ENCODE measurements at places on chromosomes 1 and 21.

- DNase-seq: no peak
These were observed 15.1 kb upstream of the PLA2G2E start for GRCh38 chr1:19938472-19938871.

GRCh38 chr1:228664399-228664914 is 70.8 kb upstream of the RHOU start:
- DNase-seq: peak; percentile 69

GRCh38 chr1:112322983-112323678 is 72.9 kb upstream of the CTTNBP2NL start:
- no peak for DNase-seq

- peak; percentile 38 for DNase-seq
These were observed 645 bp downstream of the ATP6V0B start for GRCh38 chr1:43975249-43975961.

DNA sequence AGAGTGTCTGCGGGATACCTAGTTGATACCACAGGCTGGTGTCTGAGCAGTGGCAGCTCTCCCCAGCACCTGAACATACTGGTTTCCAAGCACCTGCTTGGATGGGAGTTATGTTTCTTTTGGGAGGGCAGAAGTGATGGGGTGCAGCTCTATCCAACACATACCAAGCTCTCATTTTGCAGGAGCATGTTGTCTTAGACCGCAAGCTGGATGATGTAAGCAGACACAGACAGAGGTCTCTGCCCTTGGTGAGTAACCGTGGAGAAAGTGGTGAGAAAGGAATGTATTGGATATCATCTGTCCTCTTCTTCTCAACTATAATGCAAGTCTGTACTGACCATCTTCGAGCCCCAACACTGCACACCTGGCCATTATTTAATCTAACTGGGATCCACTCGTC is 37.4 kb downstream of the ZNF496 start:
- peak; percentile 51 for DNase-seq

- no peak for DNase-seq
These were observed 150.5 kb downstream of the RPS6KC1 start for GRCh38 chr1:213201380-213202155.

GRCh38 chr21:44800103-44800502 is 1.5 kb downstream of the UBE2G2 start:
- peak; percentile 40 for DNase-seq

GRCh38 chr1:3611170-3612019 is at the start of gene MEGF6:
Gene MEGF6, minus strand, starts transcription at chr1:3611508. Its CDS starts 240 bp downstream, at chr1:3611268.
- peak; percentile 62 for DNase-seq

GRCh38 chr1:218135371-218135770 is 149.7 kb upstream of the RRP15 start:
- DNase-seq: no peak

DNA sequence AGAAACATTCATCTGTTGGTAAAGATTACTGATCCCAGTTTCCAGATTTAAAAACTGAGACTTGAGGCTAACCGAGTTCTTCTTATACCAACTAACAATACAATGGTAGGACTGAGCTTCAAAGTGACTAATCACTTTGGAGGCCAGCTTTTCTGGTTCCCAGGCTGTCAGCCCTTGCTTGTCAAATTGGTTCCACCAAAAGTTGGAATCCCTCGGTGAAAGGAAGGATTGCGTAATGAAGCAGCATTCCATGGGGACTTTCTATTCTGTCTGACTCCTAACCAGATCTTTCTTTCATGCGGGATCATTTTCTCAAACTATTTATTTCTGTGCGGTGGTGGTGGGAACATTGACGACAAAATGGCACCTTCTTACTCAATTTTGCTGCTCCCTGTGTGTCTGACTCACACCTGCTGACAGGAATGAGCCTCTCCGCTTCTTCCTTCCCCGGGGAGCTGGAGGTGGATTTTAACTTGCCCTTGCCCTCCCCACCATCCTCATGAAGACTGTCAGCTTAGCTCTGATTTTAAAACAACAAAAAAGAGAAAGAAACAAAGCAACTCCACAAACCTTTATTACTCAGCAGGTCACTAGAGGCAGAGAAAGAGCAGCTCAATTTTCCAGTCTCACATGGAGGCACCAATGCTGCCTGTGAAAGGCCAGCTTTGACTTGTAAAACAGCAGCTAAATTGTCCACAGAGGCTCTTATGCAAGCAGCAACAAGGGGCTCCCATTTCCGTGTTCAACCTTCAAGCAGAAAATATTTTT is 32.9 kb upstream of the RASAL2 start:
- DNase-seq: peak; percentile 74

GRCh38 chr1:179077396-179077795 is 4.5 kb upstream of the TOR3A start:
- DNase-seq: peak; percentile 44

GRCh38 chr1:170692866-170693575 is 29.1 kb downstream of the PRRX1 start:
- DNase-seq: peak; percentile 57

DNA sequence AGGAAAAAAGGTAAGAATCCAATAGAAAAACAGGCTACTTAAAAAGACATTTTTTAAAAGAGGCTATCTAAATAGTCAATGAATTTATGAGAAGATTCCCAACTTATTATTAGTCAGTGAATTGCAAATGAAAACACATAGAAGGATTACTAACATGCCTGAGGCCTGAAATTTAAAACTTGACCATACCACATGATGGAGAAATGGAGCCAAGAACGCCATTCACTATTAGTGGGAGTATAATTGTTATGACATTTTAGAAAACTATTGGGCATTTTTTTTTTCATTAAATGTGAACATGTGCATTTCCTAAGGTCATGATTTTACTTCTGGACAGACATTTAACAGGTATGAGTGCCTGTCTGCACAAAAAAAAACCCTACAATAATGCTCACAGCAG is 24.8 kb upstream of the OR2B11 start:
- no peak for DNase-seq

DNA sequence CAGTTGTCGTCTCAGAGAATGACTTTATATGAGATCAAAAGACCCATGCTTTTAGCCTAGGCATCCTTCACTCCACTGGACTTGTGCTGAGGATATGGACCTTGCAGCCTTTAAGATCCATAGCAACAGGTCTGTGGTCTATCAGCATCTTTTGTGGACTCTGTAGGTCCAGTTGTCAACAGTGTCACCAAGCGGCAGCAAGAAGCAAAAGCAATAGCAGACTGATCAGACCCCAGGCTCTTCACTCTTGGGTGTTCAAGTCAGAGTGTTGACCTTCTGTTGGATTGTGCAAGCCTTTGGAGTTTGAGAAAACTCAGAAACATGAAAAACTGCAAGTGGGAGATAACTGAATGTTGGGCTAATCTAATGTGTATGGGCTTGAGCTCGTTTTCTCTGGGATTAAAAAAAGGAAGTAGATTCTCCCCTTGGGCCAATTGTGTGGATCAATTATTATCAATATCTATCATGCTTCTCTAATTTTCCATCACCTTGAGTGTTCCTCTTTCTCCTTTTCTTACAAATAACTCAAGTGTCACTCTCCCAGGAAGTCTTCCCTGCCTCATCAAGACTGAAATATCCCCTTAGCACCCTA is 144.2 kb downstream of the LYPLAL1 start:
- DNase-seq: no peak

DNA sequence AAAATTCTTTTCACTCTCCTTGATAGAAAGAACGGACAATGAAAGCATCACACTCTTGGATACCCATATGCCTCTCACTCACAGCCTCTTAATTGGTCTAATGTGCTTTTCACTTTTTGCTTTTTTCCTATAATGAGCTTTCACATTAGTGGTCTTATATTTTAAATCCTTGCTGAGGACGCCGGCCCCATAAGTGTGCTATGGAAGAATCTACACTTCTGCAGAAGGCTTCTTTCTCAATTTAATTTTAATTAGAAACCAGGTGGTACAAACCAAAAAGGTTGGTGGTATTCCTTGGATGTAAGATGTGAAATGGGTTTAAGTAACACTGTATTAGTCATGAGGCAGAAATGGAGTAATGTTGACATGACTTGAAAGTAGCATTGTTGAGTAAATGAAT is 190.6 kb upstream of the NFIA start:
- no peak for DNase-seq

DNA sequence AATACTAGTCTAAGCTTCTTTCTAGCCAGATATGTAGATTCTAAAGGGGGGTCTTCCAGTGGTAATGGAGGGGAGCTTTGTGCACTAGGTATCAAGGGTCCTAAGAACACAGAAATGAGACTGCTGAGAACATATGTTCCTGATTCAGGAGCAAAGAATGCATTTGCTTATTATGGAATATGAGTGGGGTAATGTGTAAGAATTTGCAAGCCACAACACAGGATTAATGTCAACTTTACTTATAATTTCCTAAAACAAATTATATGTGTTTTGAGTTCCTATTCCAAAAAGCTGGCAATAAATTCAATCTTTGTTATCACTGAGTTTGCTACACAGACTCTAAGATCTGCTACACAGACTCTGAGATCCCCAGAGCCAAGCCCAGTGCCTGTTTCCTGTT is 357.0 kb upstream of the PTBP2 start:
- DNase-seq: peak; percentile 51

GRCh38 chr1:37032660-37033354 is 1.5 kb downstream of the GRIK3 start:
- no peak for DNase-seq

DNA sequence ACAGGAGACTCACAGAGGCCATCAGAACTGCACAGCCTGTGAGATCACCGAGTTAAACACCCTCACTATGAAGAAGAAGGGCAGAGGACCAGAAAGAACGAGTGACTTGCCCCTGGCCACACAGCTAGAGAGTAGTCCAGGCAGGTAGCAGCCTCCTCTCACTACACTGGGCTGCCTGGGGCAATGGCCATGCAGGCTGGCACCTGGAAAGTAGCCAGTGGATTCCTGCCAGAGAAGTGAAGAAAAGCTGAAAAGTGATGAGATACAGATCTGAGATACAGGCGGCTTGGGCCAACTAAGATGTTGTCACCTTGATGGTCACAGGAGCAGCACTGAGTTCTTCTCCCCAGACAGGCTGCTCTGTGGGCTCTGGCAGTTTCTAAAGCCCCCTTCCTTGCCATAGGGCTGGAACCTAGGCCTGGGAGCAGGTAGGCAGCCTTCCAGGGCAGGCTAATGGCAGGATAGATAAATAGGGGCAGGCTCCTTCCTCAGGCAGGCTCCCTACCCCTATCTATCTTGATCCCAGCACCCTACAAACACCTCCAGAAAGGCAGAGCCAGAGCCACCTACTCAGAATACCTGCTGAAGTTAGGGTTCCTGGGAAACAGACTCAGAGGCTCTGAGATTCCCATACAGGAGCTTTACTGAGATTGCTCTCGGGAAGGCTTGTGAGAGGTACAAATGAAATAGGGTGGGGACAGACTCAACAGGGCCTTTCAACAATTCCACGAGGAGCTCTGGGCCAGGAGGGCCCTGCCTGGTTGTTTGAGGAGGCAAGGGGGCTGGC is 106.3 kb downstream of the BEND5 start:
- no peak for DNase-seq

- no peak for DNase-seq
These were observed 30.1 kb downstream of the CDKN2C start for GRCh38 chr1:51000160-51000559.

- no peak for DNase-seq
These were observed 3.1 kb downstream of the LAMTOR5 start for GRCh38 chr1:110404401-110404800.

- DNase-seq: no peak
These were observed 7.3 kb upstream of the CA6 start for GRCh38 chr1:8938232-8938999.

GRCh38 chr1:208115924-208116640 is 128.1 kb downstream of the PLXNA2 start:
- DNase-seq: no peak

DNA sequence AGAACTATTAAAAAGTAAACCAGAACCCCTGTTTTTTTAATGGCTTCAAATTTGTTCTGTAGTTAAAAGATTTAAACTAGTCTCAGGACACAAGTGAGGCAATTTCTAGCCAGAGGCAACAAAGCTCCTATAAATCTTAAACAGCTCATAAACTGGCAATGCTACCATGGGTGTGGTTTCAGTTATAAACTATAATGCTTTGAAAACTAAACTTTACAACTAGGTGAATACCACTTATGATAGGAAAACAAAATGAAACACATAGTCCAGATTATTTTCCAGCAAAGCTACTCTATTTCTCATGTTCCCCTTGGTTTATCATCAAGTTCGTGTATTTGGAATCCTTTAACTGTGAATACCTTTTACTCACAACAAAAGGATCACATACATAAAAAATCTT is 282.5 kb downstream of the VAV3 start:
- DNase-seq: peak; percentile 20

GRCh38 chr1:152182431-152182830 is 23.4 kb upstream of the RPTN start:
- no peak for DNase-seq

- DNase-seq: no peak
These were observed 14.1 kb downstream of the PKN2 start for GRCh38 chr1:88698140-88698539.

GRCh38 chr1:200739702-200740570 is 1.2 kb downstream of the CAMSAP2 start:
- DNase-seq: peak; percentile 5

Measured in AG08395 (cell line).